WTC11 (cell line): ENCODE measurements at places on chromosomes 12 and 14. TPM values are rescaled to one million over a fixed set of nuclear protein-coding genes. Genes with fewer than 3 reads are reported as not detected.

Gene AMN
- total RNA-seq: 2.4 to 3.0 TPM (median 2.8 TPM) in 3 replicates

Gene PTCSC3
- total RNA-seq: not detected in 3 replicates

GRCh38 chr12:82461836-82462235 is 103.5 kb downstream of the METTL25 start:
- no peak for DNase-seq

Gene KRT3
- total RNA-seq: not detected in 3 replicates

DNA sequence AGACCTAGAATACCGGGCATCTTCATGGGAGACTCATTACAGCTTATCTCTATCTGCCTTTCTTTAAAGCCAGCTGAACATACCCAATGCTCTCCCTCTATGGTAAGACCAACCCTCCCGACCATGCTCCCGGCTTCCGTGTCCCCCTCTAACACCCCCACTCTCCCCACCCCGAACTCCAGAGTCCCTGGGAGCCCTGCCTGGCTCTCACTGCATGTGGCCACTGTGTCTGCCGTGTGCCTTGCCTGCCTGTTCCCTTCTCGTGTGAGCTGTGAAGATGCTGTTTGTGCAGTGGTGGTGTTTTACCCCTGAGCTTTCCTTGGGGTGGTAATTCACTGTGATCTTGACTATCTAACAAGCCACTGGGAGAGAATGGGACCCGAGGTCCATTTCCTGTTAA is 146.4 kb upstream of the FKBP4 start:
- DNase-seq: peak; percentile 1

DNA sequence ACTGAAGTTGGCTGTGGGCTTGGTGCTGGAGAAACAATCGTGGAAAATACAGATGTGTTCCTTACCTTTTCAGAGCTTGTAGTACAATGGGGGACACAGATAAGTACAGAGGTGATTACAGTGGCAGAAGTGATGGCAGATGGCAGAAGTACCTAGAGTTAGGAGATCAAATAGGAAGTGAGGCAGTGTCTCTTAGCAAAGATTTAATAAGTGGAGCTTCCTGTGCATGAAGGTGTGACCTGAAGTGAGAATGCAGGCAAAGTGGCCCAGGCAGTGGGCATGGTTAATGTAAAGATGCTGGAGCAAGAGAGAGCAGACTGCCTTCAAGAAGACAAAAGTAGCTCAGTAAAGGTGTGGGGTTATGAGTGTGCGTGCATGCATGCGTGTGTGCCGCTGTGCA is 16.0 kb downstream of the LRRK2 start:
- DNase-seq: no peak

Gene TTC9
- 21.4 to 26.2 TPM (median 22.5 TPM) in 3 replicates for total RNA-seq

- no peak for DNase-seq
Measured at GRCh38 chr12:89994911-89995310, 286.3 kb upstream of the ATP2B1 start.

GRCh38 chr14:68257969-68258368 is 438.4 kb downstream of the RAD51B start:
- no peak for DNase-seq

Gene PSMC6
- total RNA-seq: 74.7 to 96.4 TPM (median 89.1 TPM) in 3 replicates

GRCh38 chr14:63941023-63941422 is 88.2 kb downstream of the SYNE2 start:
- DNase-seq: no peak

Gene PZP
- 0.15 to 0.25 TPM (median 0.18 TPM) in 3 replicates for total RNA-seq

Gene ATP5MC2
- 411 to 527 TPM (median 517 TPM) in 3 replicates for total RNA-seq

Gene KRT7
- total RNA-seq: 10.6 to 11.5 TPM (median 11.4 TPM) in 3 replicates

GRCh38 chr14:49853158-49853477 is 530 bp upstream of the NEMF start:
- no peak for DNase-seq

Gene NINJ2
- 0.41 to 0.73 TPM (median 0.42 TPM) in 3 replicates for total RNA-seq

DNA sequence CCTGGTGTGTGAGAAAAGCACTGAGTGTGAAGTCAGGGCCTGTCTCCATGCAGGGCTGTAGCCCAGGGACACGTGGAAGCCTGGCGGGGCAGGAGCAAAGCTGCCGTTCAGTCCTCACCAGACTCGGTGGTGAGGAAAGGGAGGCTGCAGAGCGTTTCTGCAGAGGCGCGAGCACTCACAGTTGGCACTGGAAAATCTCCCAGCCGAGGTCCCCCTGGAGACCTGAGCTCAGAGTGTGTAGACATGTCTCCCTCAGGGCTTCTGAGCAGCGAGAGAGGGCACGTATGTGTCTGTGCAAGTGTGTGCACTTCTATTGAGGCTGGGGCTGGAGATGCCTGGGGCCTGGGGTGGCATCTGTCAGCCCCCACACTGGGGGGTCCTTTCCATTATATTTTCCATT is 11.0 kb upstream of the HHIPL1 start:
- DNase-seq: no peak

Gene BDKRB2
- total RNA-seq: 0.17 to 0.30 TPM (median 0.18 TPM) in 3 replicates

DNA sequence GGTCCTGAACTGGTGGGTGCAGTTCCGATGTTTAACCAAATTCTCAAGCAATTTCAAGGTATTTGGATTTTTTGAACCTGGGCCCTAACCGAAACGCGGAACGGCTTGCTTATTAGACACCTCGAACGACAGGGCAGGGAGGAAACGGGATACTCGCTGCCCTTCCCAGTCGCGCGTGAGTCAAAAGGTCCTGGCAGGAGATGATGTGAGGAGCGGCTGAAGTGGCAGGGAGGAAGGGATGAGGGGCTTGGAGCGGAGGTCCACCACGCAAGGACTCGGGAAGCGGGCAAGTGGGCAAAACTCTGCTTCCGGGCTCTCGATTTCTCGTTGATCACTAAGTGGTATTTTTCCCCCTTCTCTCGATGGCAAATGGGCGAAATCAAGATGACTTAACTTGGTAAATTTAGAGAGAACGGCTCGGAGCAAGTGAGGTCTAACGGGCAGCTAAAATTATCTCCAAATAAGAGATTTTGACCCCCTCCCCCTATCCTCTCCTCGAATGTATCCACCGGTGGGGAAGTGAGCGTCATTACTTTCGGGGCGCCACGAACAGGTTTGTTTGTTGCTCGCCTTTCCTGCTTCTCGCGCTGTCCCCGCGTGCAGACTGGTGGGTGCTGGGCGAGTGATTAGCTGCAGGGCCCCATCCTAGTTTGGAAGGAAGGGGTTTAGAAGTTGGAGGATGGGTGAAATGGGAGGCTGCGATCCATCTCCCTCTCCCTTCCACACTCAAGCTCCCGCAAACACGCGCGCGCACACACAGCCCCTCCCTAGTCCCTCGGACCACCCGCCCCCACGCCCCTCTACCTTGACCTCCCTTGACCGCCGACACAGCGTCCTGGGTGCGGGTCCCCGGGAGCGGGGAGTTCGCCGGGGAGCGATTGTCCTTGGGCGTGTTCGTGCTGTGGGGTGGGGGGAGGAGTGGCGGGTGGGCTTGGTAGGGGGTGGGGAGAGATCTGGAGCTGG is 986 bp upstream of the NTF3 start:
- peak; percentile 17 for DNase-seq
